ENCODE measurements at places on chromosomes 6 and 20.

GRCh38 chr6:84280639-84281038 is 53.2 kb upstream of the CEP162 start:
- DNase-seq = no peak

DNA sequence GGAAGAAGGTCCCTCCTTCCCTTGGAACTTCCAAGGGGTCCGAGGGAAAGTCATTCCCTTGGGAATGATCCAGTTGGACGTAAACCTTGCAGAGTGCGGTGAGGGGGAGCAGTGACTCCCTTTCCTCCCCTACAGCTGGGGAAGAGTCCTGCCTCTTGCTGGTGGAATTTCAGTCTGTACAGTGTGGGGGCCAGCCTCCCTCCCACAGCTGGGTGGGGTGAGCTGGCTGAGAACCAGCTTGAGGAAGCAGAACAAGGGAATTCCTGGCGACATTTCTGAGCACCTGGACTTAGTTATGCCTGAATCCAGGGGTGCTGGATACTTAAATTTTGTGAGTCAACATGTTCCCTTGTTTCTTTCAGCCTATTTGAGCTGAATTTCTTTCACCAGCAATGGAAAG is 152.0 kb downstream of the ANKRD60 start:
- no peak for DNase-seq

DNA sequence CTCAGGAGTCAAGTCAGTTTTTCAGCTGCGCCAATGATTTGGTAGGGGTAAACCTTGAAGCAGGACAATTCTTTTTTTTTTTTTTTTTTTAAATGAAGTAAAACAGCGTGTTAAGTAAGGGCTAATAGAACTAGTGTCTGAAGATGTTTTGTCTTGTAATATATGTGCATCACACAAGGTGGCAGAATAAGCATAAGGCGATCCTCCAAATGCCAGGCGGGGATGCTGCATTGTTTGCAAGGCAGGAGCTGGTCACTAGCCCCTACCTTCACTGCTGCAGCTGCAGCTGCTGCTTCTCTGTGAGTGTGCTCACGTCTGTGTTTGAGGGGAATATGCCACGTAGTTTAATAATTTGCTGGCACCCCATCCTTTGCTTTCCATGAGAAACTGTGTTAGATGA is 272.7 kb upstream of the MAP3K7 start:
- no peak for DNase-seq

DNA sequence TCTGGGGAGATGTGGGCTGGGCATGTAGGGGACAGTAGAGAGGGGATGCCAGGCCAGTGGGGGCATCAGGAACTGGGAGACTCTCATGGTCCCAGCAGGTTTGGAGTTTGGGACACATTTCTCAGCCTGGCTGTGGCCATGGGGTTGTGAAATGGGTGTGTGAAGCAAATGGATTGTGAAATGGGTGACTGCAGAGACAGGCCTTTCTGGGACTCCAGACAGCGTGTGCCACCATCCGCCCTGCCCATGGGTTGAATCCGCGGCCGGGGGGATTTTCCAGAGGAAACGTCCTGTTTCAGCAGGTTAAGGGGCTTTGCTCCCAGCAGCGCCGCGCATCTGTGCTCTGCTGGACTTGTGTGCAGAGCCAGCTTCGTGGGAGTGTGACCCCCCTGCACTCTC is 3.7 kb upstream of the PMEPA1 start:
- DNase-seq = no peak

DNA sequence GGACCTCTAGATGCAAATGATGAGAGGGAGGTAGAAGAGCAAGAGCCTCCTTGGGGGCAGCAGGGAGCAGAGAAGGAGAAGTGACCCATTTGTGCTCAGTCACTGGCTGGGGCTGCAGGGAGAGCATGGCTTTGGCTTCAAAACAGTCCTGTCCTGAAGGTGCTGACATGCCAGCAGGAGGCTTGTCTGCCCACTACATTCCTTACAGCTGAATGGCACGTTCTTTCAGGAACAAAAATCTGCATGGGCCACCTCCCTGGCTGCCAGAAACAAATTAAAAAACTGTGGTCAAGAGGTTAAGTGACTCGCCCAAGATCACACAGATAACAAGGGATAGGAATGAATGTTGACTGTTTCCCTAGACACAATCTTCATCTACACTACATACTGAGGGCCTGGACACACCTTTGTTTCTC is 188.8 kb downstream of the HIVEP2 start:
- DNase-seq = no peak

- DNase-seq = no peak
These were observed 131.2 kb downstream of the PFDN4 start for GRCh38 chr20:54339093-54339492.

GRCh38 chr20:61953037-61954021 is 112.4 kb downstream of the TAF4 start:
- no peak for DNase-seq

GRCh38 chr6:44923444-44923843 is 404.7 kb upstream of the RUNX2 start:
- DNase-seq = no peak

GRCh38 chr20:58420798-58421496 is 31.9 kb downstream of the VAPB start:
- DNase-seq = no peak

GRCh38 chr6:52494298-52495072 is 74.3 kb downstream of the EFHC1 start:
- no peak for DNase-seq

DNA sequence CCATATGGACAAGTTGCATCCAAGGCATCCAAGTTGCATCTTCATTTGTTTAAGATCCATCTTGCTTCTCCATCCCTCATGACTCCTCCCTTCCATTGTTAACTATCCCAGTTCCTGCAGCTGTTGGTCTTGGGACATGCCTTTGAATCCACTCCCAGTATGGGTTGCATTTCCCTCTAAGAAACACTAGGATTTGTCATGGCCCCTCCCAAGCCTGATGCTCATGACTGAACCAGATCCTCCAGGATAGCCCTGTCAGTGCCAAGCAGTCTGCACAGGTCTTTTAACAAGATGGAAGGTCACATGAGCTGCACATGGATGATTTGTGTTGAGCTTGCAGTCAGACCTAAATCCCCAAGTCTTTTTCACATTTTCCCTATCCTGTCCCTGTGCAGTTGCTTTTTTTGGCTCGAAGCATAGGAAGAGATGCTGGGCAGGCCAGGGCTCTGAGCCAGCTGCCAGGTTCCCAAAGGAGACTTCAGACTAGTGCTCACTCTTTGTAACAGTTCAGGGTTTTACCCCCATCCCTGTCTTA is 4.2 kb downstream of the PPP2R5D start:
- no peak for DNase-seq

DNA sequence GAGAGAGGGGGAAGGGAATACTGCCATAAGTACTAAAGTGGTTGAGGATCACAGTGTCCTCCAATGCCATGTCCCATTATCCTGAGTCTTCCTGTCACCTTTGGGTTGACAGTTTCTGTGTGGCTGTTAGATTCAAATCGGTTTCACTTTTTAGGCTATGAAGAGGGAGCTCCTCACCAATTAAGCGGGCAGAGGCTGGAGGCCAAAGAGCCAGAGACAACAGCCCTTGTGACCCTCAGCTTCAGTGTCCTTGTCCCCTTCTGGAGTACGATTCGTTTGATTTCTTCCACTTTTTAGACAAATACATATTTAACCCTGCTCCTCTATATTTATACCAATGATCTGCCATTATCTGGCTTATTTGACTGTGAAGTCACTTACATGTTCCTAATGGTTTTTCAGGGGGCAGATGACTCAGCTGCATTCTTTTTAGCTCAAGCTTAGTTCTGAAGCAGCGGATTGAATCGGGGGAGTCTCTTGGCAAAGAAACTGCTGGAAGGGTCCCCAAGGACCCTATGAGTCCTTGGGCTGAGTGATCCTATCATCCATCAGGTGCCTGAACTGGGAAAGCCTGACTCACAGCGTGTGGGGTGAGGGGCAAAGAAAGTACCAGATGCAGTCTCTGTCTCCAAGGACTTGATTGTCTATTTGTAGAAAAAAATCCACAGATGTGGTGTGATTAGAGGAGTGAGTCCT is 18.2 kb downstream of the FERMT1 start:
- DNase-seq = no peak

- no peak for DNase-seq
These were observed 16.1 kb upstream of the RAB22A start for GRCh38 chr20:58293453-58293852.

GRCh38 chr6:157246048-157246630 is 77.2 kb downstream of the TMEM242 start:
- DNase-seq = no peak

DNA sequence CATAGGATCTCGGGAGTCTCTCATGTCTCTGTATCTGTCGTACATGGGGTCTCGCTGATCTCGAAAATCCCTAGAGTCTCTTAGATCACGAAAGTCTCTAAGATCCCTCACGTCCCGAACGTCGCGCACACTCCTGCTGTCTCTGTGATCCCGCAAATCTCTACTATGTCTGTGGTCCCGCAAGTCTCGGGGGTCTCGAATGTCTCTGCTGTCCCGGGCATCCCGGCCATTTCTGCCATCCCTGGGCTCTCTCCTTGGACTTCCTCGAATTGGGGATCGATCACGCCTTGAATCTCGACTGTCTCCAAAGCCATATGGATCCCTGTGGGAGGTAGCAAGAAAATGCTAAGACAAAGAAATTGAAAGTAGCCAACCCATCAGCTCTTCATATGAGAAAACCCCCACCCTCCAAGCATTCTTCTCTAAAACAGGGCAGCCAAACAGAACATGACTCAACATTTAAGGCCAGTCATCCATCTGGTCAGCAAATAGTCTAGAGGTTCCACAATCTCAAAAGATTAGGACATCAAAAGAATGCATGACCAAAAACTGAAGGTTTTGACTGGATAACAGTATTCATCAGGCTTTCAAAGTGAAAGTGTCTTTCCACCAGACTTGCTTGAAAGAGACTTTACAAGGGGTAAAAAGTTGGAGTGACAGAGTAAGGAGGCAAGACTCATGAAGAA is 19.4 kb downstream of the NCOA5 start:
- no peak for DNase-seq

DNA sequence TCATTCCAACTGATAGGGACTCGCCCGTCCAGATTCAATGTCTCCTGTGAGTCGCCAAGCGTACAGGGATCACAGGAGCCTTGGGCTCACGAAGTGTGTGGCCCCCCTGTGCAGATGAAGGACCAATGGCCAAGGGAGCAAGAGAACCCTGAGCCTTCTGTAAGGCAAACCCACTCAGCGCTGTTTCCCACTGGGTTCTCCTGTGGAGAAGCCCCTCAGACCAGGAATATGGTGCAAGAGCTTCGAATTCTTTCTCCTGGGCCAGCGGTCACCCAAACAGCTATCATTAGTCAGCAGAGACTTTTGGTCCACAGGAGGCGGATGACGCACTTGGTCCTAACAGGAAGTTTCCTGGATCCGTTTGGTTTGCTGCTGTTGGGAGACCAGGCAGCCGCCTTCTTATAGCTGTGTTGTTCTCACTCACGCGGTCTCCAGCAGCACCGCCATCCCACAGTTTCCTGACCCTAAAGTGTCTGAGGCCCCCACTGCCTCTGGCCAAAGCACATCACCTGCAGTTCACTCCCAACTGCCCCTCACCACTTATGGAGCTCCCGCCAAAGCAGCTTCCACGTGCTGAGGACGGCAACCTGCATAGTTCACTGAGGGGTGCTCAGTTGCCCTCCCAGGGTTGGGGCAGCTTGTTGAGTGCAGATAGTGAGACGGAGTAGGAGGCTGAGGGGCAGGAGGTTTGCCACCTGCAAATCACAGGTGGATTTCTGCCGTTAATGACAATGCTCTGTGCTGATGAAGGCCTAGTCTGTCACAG is 268.6 kb downstream of the ERMARD start:
- no peak for DNase-seq

GRCh38 chr6:103680116-103680515 is 1179.6 kb downstream of the HACE1 start:
- no peak for DNase-seq

- no peak for DNase-seq
These were observed 14.7 kb downstream of the UCKL1 start for GRCh38 chr20:63941282-63942081.

GRCh38 chr6:36399970-36400369 is 12.5 kb upstream of the ETV7 start:
- DNase-seq = no peak

DNA sequence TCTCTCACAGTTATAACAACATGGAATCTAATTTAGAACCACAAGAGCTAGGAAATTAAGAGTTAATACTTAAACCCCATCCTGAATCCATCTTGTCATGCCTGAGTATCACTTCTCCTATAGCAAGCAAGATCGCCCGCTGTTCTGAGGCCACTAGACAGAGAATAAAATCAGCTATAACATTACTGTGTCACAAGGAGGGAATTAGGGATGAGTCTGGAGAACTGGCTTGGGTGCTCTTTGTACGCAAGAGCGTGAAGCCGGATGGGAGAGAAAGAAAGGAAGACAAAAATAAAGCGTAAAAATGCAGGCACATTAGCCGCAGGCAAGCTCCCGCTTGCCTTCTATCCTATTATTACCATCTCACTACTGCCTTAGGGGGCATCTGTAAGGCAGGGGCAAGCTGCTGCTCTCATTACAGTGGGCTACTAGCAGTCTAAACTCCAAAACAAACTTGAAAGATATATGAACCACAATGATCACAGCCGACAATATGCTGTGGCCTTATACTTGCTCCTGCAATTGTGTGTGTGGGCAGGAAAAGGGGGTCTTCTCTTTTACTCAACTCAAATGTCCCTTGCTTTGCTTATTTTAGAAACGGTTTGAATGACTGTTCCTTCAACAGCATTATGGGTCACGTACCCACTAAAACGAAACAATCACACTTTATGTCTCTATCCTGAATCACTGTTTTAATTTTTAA is 81.9 kb downstream of the GJA10 start:
- DNase-seq = no peak

GRCh38 chr6:122902326-122902725 is 93.7 kb upstream of the CLVS2 start:
- DNase-seq = no peak

GRCh38 chr20:46359233-46359751 is 47.1 kb downstream of the ELMO2 start:
- DNase-seq = no peak

GRCh38 chr6:13368731-13369115 is 40.4 kb upstream of the TBC1D7 start:
- no peak for DNase-seq

DNA sequence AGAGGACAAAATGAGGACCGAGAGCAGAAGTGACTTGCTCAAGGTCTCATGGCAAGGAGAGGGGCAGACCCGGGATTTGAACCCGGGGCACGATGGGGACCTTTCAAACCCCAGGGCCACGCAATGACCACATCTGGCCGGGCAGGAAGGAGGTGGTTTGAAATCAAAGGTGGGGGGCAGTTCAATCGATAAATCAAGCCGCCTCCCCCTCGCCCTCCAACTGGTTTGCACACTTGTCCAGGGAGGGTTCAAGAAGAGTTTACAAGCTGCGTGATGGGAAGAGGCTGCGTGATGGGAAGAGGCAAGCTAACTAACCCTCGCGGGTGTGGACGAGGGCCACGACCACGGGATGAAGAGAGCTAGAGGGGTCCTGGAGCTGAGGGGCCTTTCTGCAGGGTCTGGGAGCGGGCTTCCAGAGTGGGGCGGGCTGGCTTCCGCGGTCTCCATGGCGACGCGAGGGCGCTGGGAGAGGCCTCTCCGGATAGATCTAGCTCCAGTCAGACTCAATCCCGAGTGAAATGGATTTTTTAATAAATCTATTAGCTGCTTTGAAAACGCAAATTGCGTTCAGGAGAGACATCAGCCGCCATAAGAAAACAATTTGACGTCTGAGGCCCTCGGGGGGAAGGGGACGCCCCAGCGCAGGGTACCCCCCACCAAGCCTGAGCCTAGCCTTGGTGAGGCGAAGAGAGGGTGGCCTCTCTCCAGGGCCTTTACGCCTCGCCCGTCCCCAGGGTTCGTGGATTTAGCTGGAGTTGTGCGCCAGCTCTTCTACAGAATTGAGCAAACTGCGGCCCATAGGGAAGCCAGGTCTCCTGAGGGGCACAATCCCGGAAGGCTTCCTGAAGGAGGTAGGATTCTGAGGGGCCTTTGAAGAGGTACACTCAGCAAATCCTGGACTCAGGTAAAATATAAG is 143.9 kb downstream of the GRM4 start:
- no peak for DNase-seq
